Progenitor cell of endocrine pancreas (in vitro differentiated cells): ENCODE measurements at places on chromosomes 13 and 19. TPM values are rescaled to one million over a fixed set of nuclear protein-coding genes. Genes with fewer than 3 reads are reported as not detected.

GRCh38 chr13:110944121-110944967 is 29.5 kb upstream of the ANKRD10 start:
- no peak for DNase-seq
- no peak overlapping the region for H3K4me3 ChIP-seq
- no peak overlapping the region for H3K27ac ChIP-seq
- peaks cover 5% of the 10 kb centered on the region for H3K4me1 ChIP-seq
- H3K27me3 ChIP-seq, result peaks cover 3% of the 10 kb centered on the region
- H3K36me3 ChIP-seq, result no peaks in the 10 kb centered on the region

GRCh38 chr13:38637576-38637975 is 49.3 kb upstream of the FREM2 start:
- no peaks in the 10 kb centered on the region for H3K36me3 ChIP-seq

DNA sequence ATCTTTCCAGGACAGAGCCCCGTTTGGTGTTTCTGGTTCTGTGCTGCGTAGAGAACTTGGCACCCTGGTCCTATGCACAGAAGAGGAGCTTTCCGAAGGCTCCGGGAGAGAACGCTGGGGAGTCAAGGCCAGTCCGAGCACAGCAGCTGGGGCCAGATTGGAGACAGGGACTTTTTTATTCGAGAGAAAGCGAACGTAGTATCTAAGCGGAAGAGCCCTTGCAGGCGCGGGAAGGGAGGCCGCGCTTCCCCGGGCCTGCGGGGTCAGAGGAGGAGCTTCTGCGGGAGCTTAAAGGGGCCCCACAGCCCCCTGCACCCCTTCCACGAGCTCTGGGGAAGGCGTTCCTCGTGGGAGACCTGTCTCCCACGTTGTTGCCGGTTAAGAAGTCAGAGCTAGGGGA is 48.6 kb upstream of the ARHGEF7 start:
- peak overlapping the region; percentile 81 for H3K4me3 ChIP-seq
- no peaks in the 10 kb centered on the region for H3K36me3 ChIP-seq

- H3K4me1 ChIP-seq, result peaks cover 3% of the 10 kb centered on the region
- no peak overlapping the region for H3K4me3 ChIP-seq
- no peaks in the 10 kb centered on the region for H3K27me3 ChIP-seq
- DNase-seq, result no peak
- peak overlapping the region; percentile 71 for H3K27ac ChIP-seq
Measured at GRCh38 chr13:114047358-114047881, 73.5 kb upstream of the C13orf46 start.

Gene DKKL1
- 3.6 and 5.2 TPM in 2 replicates for total RNA-seq

Gene SH2D3A
- 19.8 and 20.0 TPM in 2 replicates for total RNA-seq

Gene MEIS3
- total RNA-seq, result 25.5 and 30.8 TPM in 2 replicates
